ENCODE measurements at places on chromosomes 16 and 17.

DNA sequence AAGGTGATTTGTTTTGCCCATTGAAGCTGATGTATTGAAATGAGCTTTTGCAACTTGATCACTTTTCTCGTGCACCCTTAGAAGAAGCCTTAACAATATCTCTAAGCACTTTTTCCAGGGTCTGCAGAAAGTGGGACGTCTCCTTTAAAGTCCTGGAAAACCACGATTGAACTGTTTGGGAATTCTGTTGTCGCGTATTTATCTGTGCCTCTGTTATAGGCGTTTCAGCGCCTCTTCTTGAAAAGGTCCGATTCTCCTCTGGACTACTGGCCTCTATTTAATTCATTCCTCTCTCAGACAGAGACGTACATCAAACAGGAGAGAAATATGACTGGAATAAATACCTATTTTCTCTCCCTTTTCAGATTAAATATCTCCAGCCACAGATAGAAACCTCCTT is 262.4 kb upstream of the PSMD7 start:
- no peak for DNase-seq

GRCh38 chr17:4559966-4560365 is 411 bp downstream of the GGT6 start:
- DNase-seq, result no peak

- no peak for DNase-seq
These were observed 17.0 kb downstream of the ABCC1 start for GRCh38 chr16:15966420-15966819.

DNA sequence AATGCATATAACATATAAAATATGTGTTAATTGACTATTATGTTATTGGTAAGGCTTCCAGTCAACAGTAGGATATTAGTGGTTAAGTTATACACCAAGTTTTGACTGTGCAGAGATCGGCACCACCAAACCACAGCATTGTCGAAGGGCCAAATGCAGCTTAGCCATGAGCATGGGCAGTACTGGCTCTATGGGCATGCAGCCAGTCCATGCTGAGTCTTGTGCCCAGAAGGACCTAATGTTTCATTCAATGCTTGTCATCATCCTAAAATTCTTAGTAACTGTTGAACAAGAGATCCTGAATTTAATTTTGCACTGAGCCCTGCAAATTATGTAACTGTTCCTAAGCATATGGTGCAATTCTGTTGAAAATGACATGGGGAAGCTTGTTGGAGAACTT is 233.4 kb upstream of the HS3ST3A1 start:
- DNase-seq, result no peak

DNA sequence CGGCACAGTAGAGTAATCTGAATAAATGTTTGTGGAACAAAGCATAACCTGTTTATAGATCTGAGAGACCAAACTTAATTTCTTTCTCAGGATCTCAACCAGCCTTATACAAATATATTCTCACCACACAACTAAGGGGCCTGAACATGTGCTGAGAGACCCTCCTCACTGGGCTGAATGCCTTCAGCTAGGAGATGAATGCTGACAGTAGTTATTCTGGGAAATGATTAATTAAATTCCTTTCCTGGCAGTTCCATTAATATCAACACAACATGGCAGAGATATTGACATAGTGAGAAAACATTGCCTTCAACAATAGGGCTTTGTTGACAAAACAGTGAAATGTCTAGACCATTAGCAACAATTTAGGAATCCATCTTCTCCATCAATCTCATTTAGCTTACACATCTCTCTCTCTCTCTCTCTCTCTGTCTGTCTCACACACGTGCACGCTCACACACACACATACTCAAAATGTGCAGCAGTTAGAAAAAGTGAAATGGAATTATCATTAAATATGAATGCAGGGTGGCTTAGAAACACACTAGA is 780.8 kb upstream of the CDH8 start:
- DNase-seq, result peak; percentile 26

GRCh38 chr16:50369133-50369804 is 481 bp upstream of the BRD7 start:
- no peak for DNase-seq

GRCh38 chr16:29678691-29679267 is at the start of gene QPRT:
Gene QPRT (plus strand): TSS chr16:29679180. CDS start chr16:29679198, 18 bp downstream.
- peak; percentile 62 for DNase-seq

GRCh38 chr16:79276501-79276900 is 324.0 kb downstream of the MAF start:
- DNase-seq, result no peak

DNA sequence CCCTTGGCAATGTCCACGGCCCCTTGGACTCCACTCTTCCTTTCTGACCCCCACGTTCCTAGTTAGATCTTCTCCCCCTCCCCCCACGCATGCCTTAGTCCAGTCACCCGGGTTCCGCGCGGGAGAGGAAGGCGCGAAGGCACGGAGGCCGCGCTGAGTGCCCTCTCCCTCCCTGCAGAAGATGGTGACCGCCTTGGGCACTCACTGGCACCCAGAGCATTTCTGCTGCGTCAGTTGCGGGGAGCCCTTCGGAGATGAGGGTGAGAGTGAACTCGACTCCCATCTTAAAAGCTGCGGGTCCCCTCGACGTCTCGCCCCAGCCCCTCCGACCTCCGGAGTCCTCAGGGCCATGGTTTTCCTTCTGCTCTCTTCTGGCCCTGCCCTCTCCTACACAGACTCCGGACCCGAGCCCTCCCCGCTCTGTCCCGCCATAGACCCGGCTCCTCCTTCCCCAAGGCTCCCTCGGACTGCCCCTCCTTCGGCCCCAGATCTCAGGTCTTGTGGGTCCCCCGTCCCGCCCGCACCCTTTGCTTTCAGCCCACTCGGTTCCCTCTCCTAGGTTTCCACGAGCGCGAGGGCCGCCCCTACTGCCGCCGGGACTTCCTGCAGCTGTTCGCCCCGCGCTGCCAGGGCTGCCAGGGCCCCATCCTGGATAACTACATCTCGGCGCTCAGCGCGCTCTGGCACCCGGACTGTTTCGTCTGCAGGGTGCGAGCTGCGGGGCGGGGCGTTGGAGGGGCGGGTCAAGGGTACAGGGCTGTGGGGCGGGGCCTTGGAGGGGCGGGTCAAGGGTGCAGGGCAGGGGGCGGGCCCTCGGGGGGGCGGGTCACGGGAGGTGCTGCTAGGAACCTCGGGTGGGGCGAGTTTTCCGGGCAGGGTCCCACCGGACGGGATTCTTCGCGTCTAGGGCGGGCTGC is 4.6 kb downstream of the TGFB1I1 start:
- no peak for DNase-seq

- DNase-seq, result no peak
These were observed 510 bp upstream of the RAB40B start for GRCh38 chr17:82698974-82699442.

GRCh38 chr17:56269556-56270389 is 116.5 kb downstream of the ANKFN1 start:
- DNase-seq, result no peak

GRCh38 chr17:27453471-27453870 is 2.8 kb upstream of the KSR1 start:
- no peak for DNase-seq

DNA sequence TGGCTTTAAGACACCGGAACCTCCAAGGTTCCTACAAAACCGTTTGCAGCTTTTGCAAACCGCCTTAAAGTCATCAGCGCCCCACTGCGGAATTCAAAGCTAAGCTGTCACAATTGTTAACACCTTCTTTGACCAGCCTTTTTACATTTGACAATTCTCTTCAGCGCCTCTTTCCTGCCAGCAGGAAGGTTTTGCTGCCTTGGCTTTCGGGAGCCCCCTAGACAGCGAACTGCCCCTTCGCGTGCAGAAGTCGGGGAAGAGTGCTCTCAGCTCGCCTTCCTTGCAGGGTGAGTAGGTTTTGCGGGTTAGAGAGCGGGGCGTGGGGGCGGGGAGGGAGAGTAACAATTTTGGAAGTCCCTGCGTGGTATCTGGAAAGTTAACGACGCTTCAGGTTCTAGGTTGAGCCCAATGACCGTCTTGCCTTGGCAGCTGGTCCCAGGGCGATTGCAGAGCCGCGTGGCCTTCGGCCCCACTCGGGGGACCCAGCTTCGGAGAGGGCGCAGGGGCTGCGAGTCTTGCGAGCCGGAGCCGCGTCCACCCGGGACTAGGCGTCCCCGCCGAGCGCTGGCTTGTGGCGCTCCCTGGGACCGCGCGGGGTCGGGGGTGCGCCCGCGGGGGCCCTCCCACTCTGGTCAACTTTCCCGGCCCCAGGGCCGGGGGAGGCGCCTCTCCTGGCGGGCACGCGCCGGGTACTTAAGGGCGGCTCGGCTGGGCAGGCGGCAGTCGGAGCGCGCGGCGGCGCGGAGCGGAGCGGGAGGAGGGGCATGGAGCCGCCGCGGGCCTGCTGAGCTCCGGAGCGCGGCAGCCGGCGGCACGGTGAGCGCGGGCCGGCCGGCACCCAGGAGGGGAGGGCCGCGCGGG is at the start of gene HAS3:
Gene HAS3, plus strand, starts transcription at position 153 of the 861 bp plus-strand sequence. CDS start 3,743 bp downstream, outside the sequence.
- DNase-seq, result peak; percentile 71

DNA sequence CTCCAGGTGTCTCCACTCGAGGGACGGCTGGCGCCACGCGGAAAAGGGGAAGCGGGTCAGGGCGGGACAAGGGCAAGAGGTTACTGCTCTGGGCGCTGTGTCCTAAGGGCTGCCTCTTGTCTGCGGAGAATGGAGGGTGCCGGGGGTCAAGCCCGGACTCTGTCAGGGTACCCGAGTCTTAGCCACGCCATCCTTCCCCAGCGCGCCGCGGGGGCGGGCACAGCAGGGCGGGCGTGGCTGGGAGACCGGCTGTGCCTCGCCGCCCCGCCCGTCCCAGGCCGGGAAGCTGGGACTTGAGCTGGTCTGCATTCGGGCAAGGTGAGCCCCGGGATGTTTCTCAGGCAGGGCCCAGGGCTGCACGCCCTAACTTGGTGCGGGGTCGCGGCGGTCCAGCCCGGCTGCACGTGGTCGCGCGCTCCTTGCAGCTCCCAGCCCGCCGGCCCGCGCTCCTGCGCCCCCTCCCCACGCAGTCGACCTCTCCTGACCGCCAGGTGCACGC is 6.2 kb upstream of the ACTG1 start:
- DNase-seq, result peak; percentile 44

DNA sequence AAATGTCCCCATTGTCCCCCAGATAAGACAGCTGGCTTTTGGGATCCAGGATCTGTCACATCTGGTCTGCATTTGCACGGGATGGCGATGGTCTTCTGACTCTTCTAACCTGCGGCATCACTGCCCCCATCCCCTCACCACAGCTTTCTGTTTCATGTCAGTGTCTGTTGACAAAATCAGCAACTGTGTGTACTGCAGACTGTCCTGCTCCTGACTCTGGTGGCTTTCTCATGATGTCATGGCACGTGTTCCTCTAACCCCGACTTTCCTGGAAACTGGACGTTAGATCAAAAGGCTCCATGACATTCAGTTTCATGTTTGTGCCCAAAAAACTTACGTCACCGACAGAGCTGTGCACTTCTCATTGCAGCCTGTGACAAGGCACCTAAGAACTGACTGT is 30.1 kb upstream of the CPNE2 start:
- no peak for DNase-seq
